ENCODE measurements at places on chromosomes 1 and 21. TPM values are rescaled to one million over a fixed set of nuclear protein-coding genes. Genes with fewer than 3 reads are reported as not detected.

The ARHGAP29 gene
- 44.0 TPM for total RNA-seq

DNA sequence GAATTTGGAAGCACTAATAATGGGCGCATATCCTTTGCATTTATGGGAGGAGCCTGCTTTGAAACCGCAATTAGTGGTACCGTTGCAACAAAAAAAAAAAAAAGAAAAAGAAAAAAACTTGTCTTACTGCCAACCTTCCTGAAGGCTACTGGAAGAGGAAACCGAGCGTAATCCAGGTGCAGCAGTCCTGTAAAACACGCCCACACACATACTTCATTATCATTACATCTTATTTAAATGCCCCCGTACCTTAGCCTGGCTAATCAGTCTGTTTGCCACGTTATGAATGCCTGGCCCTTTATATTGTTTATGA is 686 bp upstream of the ZNF281 start:
- H3K27me3 ChIP-seq = no peaks in the 10 kb centered on the region
- peak overlapping the region; percentile 86 for H3K4me3 ChIP-seq
- peaks cover 52% of the 10 kb centered on the region for H3K4me1 ChIP-seq
- H3K36me3 ChIP-seq = peaks cover 34% of the 10 kb centered on the region
- peak overlapping the region; percentile 96 for H3K27ac ChIP-seq
- no peak for DNase-seq

The KCNK1 gene
- 0.24 TPM for total RNA-seq

DNA sequence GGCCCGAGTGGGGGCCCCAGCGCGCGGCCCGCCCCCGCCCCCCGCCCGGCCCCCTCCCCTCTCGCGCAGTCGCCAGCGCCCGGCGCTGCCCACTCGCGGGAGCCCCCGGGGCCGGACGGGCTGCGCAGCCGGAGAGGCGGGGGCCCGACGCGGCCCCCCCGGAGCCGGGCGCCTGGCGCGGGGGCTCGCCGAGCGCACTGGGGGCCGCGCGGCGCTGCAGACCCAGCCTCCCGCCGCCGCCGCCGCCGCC is 146 bp upstream of the ZNF362 start:
- H3K4me1 ChIP-seq = peaks cover 33% of the 10 kb centered on the region
- H3K4me3 ChIP-seq = peak overlapping the region; percentile 37
- no peak for DNase-seq
- H3K27me3 ChIP-seq = no peaks in the 10 kb centered on the region
- no peak overlapping the region for H3K27ac ChIP-seq

The GSTM3 gene
- total RNA-seq = 63.8 TPM

- H3K4me1 ChIP-seq = peaks cover 10% of the 10 kb centered on the region
- H3K27ac ChIP-seq = peak overlapping the region; percentile 76
- H3K4me3 ChIP-seq = no peak overlapping the region
- DNase-seq = no peak
Measured at GRCh38 chr1:29196863-29197589, 15.3 kb upstream of the SRSF4 start.

DNA sequence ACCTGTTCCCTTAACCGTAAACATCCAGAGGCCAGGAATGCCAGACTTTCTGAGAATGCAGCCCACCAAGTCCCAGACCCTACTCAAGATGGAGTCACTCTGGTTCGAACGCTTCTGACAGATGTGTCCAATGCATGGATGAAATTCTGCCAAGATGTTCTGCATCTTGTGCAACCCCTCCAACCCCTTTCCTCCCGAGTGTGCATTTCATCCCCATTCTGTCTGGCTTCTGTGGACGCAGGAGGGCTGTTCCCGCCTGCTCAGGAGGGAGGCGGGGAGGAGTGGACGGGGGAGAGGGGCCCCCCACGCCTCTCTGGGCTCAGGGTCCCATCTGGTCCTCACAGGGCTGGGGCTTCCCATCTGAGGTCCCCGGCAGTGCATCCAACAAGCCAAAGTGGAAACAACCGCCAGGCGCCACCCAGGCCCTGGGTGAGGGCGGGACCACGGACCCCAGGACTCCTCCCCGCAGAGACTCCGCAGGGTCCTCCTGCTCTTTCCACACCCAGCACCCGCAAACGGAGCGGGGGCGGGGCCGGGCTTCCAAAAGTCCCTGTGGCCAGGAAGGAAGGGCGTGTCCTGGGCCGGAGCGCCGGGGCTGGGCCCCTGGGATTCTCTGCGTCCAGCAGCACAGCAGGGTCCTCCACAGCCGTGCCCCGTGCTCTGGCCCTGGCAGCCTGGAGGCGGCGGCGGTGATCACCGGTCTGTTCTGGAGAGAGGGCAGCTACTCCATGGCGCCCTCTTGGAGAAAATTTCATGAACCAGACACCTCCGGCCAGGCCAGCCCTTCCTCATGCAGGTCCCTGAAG is 27.8 kb upstream of the SUMO3 start:
- H3K27ac ChIP-seq = no peak overlapping the region
- H3K4me3 ChIP-seq = no peak overlapping the region
- H3K4me1 ChIP-seq = peaks cover 18% of the 10 kb centered on the region
- DNase-seq = no peak
- H3K36me3 ChIP-seq = peaks cover 9% of the 10 kb centered on the region

DNA sequence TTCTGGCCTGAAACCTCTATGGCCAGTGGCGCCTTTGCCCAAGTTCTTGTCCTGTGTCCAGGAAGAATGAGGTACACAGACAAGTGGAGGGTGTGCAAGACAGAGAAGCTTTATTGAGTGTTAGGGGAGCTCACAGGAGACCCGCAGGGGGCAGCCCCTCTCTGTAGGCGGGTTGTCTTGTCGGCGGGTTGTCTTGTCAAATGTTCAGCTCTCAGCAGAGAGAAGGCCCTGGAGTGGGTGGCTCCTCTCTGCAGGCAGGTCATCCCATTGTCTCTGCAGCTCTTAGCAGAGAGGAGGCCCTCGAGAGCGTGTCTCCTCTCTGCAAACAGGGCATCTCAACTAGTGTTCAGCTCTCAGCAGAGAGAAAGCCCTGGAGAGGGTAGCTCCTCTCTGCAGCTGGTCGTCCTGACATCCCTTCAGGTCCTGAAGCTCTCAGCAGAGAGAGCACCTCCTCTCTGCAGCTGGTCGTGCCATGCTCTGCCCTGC is 11.0 kb downstream of the COL6A2 start:
- peaks cover 37% of the 10 kb centered on the region for H3K36me3 ChIP-seq
- no peak for DNase-seq
- H3K27ac ChIP-seq = peak overlapping the region; percentile 2
- no peaks in the 10 kb centered on the region for H3K27me3 ChIP-seq
- no peak overlapping the region for H3K4me3 ChIP-seq
- H3K4me1 ChIP-seq = peaks cover 21% of the 10 kb centered on the region

DNA sequence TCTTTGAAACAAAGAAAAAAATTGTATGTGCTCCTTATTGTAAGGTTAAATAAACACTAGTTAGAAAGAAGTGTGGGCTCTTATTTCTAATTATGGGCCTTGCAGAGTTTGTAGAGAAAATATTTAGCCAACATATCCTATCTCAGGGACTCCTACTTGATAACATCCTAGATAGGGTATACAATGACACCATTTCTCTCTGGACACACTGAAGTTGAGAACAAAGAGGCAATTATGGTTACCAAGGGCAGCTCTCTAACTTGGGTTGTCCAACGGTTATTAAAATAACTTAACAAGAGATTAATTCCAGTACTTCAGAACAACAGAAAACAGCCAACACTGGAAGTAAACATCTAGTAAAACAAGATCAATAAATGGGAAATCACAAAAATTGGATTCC is 69.0 kb upstream of the ZC3H11B start:
- no peaks in the 10 kb centered on the region for H3K36me3 ChIP-seq
- no peak for DNase-seq
- H3K27me3 ChIP-seq = no peaks in the 10 kb centered on the region
- no peak overlapping the region for H3K4me3 ChIP-seq
- no peaks in the 10 kb centered on the region for H3K4me1 ChIP-seq

DNA sequence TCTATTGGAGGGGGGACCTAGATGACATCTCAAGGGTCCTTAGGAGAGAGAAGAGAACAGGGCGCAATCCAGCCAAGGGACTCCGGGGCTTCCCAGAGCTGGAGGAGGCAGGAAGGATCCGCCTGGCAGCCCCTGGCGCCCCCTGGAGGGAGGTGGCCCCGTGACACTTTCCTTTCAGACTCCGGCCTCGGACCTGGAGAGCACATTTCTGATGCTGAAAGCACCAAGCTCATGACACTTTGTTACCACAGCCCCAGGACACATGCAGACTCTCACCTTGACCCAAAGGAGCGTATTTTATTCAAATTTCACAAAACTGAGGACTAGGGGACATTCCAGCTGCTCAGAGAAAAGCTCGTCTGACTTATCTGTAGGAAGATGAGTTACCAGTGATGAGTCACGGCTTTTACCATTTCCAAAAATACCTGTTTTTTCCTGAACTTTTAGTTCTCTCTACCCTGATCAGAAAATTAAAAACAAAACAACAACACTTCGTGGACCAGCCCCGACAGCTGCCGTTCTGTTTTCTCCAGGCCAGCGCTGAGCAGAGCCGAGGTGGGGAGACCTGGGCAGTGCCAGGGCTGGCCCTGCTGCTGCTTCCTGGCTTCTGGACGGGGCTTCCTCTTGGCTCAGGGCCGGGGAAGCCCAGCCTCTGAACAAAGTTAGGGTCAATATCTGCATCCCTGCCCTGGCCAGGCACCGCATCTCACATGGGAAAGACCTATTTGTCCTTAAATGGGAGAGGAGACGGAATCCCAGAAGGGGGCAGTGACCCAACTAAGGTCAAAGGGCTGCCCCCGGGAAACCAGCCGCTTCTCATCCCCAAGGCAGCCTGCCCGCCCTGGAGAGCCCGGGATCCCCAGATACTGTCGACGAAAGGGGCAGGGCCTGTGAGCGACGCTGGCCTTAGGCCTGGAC is 21.6 kb upstream of the POFUT2 start:
- H3K36me3 ChIP-seq = peaks cover 2% of the 10 kb centered on the region
- no peaks in the 10 kb centered on the region for H3K27me3 ChIP-seq
- no peak overlapping the region for H3K4me3 ChIP-seq

DNA sequence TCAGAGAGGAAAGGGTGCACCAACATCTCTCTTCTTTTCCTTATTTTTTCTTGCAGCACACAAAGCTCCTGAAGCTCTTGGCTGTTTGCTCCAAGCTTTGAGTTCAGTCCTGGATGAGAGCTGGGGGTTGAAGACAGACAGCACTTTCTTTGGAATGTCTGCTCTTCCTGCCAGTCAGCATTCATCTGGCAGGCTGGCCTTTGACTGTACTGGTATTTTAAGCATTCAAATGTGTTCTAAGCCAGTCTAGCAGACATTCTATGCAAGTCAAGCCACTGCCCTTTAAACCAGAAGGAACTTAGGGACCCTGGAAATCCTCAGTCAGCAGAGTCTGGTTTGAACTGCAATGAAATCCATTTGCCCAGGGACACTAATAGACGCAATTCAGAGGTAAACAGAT is 45.0 kb downstream of the XCL1 start:
- no peak overlapping the region for H3K27ac ChIP-seq
- no peaks in the 10 kb centered on the region for H3K36me3 ChIP-seq
- no peaks in the 10 kb centered on the region for H3K27me3 ChIP-seq

The MTMR11 gene
- total RNA-seq = 15.4 TPM

GRCh38 chr1:56548571-56548970 is 30.8 kb downstream of the PLPP3 start:
- no peak for DNase-seq
- H3K4me1 ChIP-seq = peaks cover 21% of the 10 kb centered on the region
- peak overlapping the region; percentile 17 for H3K27ac ChIP-seq
- H3K36me3 ChIP-seq = no peaks in the 10 kb centered on the region
- H3K27me3 ChIP-seq = no peaks in the 10 kb centered on the region
- no peak overlapping the region for H3K4me3 ChIP-seq

The NBPF6 gene
- not detected for total RNA-seq

The NBPF20 gene
- total RNA-seq = 2.7 TPM

The HSD3B2 gene
- not detected for total RNA-seq

- DNase-seq = no peak
- no peak overlapping the region for H3K27ac ChIP-seq
- H3K4me3 ChIP-seq = no peak overlapping the region
- no peaks in the 10 kb centered on the region for H3K4me1 ChIP-seq
Measured at GRCh38 chr21:42969193-42969600, 5.2 kb upstream of the PKNOX1 start.

GRCh38 chr1:227733309-227733705 is 1.8 kb downstream of the JMJD4 start:
- peak overlapping the region; percentile 89 for H3K4me3 ChIP-seq
- DNase-seq = no peak
- peaks cover 5% of the 10 kb centered on the region for H3K36me3 ChIP-seq
- H3K4me1 ChIP-seq = peaks cover 38% of the 10 kb centered on the region

DNA sequence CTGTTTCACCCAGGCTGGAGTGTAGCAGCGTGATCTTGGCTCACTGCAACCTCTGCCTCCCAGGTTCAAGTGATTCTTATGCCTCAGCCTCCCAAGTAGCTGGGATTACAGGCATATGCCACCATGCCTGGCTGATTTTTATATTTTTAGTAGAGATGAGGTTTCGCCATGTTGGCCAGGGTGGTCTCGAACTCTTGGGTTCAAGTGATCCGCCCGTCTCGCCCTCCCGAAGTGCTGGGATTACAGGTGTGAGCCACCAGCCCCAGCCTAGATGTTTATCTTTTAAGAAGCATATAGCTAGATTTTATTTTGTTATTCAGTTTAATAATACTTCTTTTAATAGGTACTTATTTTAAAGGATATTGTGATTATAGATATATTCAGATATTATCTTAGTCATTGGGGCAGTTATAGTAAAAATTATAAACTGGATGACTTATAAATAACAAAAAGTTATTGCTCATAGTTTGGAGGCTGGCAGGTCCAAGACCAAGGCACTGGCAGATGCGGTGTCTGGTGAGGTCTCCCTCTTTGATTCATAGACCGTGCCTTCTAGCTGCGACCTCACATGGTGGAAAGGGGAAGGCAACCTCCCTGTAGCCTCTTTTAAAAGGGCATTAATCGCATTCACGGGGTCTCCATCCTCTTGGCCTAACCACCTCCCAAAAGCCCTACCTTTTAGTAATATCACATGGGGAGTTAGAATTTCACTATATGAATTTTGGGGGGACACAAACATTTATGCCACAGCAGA is 3.1 kb upstream of the KCNE2 start:
- H3K27me3 ChIP-seq = no peaks in the 10 kb centered on the region
- no peak overlapping the region for H3K27ac ChIP-seq
- H3K36me3 ChIP-seq = peaks cover 3% of the 10 kb centered on the region
- no peak overlapping the region for H3K4me3 ChIP-seq
- no peak for DNase-seq

GRCh38 chr1:198686069-198686728 is 47.4 kb downstream of the PTPRC start:
- no peak for DNase-seq
- H3K4me3 ChIP-seq = no peak overlapping the region
- H3K27ac ChIP-seq = no peak overlapping the region
